ENCODE measurements at places on chromosomes 2 and 18.

DNA sequence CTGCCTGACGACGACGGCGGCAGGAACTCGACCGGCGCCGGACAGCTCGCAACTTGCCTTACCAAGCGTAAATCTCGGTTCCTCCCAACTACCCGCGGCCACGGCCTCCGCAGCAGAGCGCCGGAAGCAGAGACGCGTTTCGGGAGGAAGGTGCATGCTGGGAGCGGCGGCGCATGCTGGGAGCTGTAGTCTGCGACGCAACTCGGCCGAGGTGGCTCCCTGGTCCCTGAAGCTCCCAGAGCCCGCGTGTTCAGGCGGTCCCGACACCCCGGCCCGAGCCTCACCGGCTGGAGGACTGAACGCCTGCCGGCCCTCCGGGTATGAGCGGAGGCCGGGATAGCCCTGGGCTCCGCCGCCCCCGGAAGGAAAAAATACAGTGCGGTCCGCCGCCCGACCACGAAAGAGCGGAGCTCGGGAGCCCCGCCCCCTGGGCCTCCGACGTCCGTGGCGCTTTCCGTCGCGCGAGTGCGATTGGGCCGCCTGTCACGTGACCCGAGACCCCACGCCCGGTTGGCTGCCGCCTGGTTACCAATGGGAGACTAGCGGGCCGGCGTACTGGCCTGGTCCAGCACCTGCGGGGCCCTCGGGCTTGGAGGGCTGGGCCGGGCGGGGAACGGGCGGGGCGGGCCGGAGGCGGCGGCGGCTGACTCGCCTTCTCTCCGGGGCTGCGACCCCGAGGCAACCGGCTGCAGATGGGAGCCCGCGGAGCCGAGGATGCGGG lies at the start of gene CAPN10:
Gene CAPN10, plus strand, starts transcription at position 537 of the 721 bp plus-strand sequence. Its CDS starts 178 bp downstream, at position 715.
- peak; percentile 67 for DNase-seq

DNA sequence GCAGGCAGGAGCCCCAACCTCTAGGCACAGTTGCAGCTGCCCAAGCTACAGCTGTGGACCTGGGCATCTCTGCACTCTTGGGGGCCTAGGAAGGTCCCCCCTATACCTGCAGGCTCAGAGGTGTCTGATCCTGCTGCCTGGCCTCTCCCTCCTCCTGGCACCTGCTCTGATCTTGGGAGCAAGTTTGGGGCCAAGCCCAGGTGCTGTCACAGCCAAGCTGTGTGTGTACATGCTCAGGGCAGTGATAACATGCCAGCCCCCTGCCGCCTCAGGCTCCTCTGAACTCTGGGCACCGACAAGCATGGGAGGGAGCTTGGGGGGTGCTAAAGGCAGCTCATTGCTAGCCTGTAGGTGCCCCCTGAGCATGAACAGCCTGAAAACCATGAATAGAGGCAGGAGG lies 829.6 kb upstream of the VRK2 start:
- no peak for DNase-seq

DNA sequence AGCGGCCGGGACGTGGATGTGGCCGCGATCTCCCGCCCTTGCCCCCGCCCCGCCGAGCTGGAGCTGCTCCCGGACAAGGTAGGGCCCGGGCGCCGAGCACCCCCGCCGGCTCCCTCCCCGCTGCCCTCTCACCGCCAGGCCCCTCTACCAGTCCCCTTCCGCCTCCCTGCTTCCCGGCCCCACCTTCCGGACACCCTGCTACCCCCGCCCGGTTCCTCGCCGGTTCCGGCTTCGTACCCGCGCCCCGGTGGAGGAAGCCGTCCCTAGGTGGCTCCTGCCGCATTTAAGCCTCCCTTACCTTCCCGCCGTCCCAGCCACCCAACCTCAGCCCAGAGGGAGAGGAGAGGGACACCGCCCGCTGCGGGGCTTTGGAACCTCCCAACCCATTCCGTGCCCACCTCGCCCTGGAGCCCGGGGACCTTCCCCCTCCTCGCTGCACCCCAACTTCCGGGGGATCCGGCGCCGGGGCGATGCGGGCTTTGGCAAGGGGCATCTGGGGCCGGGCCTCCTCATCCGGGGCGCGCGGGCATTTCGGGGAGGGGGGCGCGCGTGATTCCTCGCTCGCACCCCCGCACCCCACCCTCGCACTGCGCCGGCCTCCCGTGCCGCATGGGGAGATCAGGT lies 475 bp downstream of the B3GNT2 start:
- DNase-seq = no peak

- DNase-seq = no peak
Measured at GRCh38 chr2:114542695-114543094, 100.3 kb downstream of the DPP10 start.

DNA sequence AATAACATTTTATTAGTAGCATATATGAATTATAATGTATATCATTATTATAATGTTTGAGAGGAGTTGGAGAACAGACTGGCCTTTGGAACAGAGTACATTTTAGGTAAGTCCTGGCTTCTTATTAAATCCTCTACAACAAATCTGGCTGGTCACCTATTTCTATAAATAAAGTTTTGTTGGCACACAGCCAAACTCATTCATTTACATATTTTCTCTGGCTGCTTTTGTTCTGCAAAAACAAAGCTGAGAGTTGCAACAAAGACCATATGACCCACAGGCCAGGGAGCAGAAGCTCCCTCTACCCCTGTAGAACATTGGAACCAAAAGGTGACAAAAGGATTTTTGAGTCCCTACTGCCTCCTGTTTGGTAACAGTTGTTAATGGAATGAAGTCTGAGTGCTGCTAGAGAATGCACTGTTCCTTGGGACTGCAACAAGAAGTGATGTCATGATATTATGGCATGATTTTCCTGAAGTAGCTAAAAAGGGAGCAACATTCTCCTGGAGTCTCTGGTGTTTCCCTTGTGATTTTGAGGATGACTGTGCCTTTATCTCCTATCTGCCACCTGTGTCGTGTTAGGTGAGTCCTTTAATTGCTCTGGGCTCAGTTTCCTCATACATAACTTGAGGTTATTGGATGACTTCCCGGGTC lies 22.0 kb upstream of the SP9 start:
- DNase-seq = no peak

DNA sequence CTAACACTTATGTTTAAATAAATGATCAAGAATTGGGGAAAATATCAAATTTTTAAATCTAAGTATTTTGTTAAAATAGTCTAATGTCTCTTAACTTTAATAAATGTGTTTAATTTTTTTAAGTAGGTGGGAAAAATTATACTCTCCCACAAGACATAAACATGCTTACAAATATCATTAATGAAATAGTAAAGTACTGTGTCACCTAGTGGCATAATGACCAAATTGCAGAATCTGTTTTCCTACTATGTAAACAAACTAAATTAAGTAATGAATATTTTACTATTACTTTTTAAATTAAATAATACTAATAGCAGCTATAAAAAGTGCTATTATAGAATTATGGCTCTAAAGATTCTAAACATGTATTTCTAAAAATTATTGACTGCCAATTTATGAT lies 52.0 kb upstream of the CHAC2 start:
- DNase-seq = no peak

DNA sequence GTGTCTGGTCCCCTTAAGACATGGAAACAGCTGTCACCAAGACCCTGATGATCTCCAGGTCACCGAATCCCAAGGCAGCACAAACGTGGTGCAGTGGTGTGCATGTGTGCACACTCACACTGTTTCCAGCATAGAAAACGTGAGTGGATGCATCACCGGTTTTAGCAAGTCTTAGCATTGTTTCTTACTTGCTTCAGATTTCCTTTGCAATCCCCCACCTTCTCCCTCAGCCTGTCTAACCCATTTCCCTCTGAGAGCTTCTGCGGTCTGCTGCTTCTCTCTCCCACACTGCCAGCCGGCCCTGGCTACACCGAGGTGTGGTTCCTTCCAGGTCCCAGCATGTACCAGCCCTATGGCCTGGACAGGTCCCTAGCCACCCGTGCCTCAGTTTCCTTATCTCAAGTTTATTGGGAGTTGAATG lies 343.4 kb upstream of the HS6ST1 start:
- DNase-seq = no peak

- DNase-seq = no peak
Measured at GRCh38 chr2:24831221-24832072, 38.2 kb downstream of the CENPO start.
